ENCODE measurements at places on chromosomes 2 and 18.

- DNase-seq = peak; percentile 20
Observed at GRCh38 chr2:43305012-43305411, 78.6 kb upstream of the ZFP36L2 start.

DNA sequence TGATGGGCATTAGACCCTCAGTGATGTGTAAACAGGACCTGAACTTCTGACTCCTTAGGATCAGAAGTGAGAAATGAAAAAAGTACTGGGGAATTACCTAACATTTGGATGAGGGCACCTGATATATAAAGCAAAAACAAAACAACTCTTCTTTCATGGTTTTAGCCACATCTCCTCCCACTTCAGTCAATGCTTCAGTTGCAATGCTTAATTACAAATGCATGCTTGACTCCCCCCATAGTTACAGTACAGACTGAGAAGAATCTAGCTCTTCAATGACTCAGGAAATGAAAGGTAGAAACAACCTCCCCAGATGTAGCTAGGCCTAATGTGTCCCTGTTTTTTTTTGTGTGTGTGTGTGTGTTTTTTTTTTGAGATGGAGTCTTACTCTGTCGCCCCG is 276.8 kb upstream of the POU3F3 start:
- no peak for DNase-seq

GRCh38 chr2:20666304-20667150 is at the start of gene GDF7:
Gene GDF7 (plus strand): TSS chr2:20667144. CDS start chr2:20667240, 96 bp downstream.
- no peak for DNase-seq

DNA sequence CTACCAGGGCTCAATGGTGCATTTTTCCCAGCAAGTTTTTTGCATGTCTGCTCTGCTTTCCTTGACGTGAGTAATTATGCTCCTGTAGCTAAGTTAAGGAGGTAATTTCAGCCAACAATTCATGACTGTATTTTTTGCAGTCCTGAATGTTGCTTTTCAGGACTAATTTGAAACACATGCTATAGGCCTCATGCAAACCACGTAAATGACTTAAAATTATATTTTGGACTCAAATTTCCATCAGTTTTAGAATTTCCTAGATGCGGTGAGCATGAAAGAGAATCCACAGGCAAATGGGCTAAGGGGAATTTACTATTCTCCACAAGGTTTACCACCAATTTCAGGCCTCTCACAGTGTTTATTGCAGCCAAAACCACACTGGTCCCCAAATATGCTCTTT is 589.9 kb upstream of the LRRTM1 start:
- DNase-seq = no peak

Measured in inflammatory macrophage (primary cell).